ENCODE measurements at places on chromosomes 7 and 10. TPM values are rescaled to one million over a fixed set of nuclear protein-coding genes. Genes with fewer than 3 reads are reported as not detected.

Gene CPED1
- 1.6 TPM for total RNA-seq

DNA sequence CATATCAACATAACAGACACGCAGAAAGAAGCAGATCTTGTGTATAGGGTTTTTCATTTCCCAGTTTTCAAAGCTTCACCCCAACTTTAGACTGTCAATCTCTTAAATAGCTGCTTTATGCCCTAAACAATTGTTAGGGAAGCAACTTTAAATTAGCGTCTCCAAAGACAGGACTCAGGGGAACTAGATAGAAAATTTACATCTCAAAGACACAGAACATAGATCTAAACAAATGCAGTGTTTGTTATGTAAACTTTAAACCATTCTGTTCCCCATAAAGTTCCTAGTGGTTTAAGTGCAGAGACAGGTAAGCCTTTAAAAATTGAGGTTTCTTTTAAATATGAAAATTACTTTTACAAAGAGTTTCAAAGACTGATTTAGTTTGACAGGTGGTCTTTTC is 379.2 kb upstream of the GHITM start:
- DNase-seq: no peak

Gene NUPR2
- not detected for total RNA-seq

DNA sequence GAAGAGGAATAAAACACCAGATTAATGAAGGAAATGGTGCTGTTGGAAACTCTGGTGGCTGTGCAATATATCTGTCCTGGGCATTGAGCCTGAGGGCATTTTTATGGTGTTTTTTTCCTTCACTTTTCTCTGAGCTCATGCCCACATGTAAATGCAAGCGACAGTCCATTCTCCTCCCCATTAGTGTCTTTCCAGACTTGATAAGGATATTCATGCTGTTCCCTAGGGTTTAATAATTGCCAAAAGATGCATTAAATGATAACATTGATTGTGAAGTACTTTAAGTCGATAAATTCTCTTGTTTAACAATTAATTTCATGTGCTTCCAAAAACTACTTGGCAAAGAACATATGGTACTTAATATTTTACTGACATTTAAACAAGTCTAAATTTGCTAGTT is 384.7 kb downstream of the MDFIC start:
- no peak for DNase-seq

DNA sequence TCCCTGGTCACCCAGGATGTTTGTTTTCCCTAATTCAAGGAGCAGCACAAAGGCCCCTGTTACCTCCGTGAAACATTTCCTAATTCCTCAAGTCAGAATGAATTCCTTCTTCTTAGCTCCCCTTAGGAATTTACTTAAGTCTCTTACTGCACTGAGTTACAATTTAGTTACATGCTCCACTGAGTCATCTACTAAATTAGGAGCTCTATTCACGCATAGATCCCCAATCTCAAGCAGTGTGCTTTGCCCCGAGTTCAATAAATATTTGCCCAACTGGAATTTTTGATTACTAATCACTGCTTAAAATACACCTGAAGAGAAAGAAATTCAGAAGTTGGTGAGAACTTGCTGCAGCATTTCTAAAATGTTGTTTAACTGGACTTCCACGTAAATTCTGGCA is 329.4 kb upstream of the MYO3A start:
- DNase-seq: no peak

Gene STK17A
- total RNA-seq: 153 TPM

DNA sequence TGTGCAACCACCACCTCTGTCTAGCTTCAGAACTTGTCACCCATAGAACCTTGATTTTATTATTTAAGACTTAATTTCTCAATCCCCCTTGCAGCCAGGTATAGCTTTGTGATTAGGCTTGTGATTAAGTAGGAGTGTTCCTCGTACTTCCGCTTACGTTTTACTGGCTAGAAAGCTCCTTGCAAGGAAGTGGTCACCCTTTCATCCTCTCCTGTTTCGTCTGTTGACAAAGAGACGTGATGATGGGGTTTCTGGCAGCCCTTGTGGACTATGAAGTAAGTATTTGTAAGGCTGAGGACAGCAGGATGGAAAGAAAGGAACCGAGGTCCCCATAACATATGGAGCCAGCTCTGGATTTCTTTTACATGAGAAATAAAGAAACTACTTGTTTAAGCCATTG is 86.5 kb upstream of the KDM7A start:
- no peak for DNase-seq

- no peak for DNase-seq
Measured at GRCh38 chr7:30846378-30846777, 65.3 kb upstream of the AQP1 start.

Gene ZNF775
- total RNA-seq: 18.2 TPM

Gene NME8
- total RNA-seq: not detected

Gene TAS2R41
- not detected for total RNA-seq

GRCh38 chr7:75531359-75531821 is 39.3 kb downstream of the SPDYE5 start:
- DNase-seq: peak; percentile 33

Gene LDB3
- total RNA-seq: 0.45 TPM

GRCh38 chr7:44524811-44525388 is 16.2 kb downstream of the NPC1L1 start:
- no peak for DNase-seq

Gene MYO3A
- 1.7 TPM for total RNA-seq

- DNase-seq: peak; percentile 75
Measured at GRCh38 chr10:90930070-90930837, 9.4 kb upstream of the ANKRD1 start.

Gene STEAP4
- total RNA-seq: not detected

Gene CAMK2B
- not detected for total RNA-seq

DNA sequence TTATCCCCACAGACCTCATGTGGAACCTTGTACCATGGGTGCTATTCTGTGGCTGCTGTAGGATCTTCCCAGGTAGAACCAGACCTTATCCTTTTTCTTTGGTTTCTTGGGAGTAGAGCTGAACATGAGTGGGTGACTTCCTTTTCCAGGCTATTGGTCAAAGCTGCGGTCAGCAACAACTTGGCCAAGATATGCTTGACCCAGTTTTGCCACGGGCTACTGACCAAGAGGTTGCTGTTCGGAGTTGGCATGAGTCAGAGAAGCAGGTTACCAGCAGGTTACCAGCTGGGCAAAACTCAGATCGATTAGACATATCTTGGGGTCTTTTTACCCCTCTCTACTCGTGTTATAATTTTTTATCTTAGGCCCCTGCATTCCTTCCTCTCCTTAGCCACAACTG is 36.7 kb upstream of the HDAC9 start:
- DNase-seq: peak; percentile 32

DNA sequence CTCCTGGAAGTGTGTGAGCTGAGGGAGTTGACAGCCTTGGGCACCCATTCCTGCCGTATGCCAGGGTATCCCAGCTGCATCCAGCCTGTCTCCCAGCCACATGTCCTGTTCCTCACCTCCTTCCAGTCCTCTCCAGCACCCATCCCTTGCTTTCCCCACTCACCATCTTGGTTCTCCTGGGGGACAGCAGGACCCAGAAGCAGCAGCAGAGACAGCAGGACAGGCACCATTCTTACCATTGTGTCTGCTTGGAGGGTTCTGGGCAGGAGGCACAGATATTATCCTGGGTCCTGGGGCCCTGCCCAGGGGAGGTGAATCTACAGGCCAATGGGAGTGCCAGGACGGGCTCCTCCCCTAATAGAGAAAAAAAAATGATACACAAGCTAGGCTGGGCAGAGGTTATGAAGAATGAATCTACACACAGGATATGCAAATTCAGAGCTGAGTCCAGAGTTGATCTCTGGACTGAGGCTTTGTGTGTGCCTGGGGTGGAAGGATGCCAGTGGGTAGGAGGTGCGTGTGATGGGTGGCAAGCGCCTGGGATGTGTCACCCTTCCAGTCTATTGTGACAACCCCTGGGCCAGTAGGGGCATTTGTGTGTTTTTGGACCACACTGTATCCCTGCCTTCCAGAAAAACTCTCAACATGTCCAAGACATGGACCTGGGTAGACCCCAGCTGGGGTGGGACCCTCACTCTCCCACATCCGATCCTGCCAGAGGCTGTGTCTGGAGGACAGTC is at the start of gene AZGP1:
Gene AZGP1, minus strand, starts transcription at position 250 of the 740 bp plus-strand sequence. Its CDS starts 11 bp downstream, at position 239.
- peak; percentile 75 for DNase-seq

Gene RFC2
- 142 TPM for total RNA-seq

DNA sequence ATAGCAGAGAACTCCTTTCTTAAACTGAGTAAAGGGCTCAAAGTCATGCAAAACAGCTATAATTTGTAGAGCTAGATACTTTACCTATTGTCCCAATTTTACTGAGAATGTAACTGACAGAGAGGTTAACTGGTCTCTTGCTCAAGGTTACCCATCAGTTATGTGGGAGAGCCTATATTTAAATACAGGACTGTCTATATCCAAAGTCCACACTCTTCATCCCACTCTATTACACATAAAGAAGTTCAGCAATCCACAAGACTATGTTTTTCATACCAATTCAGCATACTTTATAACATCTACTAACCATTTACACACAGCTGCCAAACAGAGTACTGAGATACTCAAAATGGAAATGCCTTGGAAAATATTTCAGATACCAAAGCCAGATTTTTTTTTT is 100.2 kb downstream of the MICU1 start:
- no peak for DNase-seq

- no peak for DNase-seq
Measured at GRCh38 chr10:85225311-85225710, 896.9 kb downstream of the CCSER2 start.

GRCh38 chr10:76354921-76355320 is 923.5 kb downstream of the LRMDA start:
- DNase-seq: no peak

Gene ERVW-1
- total RNA-seq: not detected
